ENCODE measurements at places on chromosomes 5 and 9. TPM values are rescaled to one million over a fixed set of nuclear protein-coding genes. Genes with fewer than 3 reads are reported as not detected.
A peak's percentile ranks its signal among the peaks of the same experiment; 100 is the strongest.

DNA sequence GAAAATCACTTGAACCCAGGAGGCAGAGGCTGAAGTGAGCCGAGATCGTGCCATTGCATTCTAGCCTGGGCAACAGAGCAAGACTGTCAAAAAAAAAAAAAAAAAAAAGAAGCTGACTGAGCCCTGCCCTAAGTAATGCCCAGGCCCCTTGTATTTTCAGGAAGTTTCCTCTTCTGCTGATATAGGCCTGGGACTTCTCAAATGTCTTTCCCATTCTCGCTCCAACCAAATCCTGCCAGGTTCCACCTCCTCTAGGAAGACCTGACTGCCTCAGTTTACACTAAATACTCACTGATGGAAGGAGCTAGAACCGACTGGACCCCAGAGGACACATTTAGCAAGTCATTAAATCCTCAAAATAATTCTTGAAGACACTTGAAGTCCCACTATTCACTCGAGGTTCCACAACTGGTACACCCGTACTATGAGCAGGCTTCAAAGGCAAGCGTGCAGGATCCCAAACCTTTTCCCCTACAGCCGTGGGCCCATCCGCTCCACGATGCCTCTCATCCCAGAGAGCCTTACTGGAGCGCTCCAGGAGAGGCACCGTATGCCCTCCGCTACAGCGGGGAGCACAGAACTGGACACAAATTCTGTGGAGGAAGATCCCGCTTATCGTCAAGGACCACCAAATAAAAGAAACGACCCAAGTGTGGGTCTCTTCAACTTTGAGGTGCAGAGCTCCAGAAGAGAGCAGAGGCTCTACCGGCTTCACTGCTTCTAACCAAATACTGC is 676 bp downstream of the NOL6 start:
- DNase-seq: peak; percentile 68

PCDHA3 gene
- not detected for total RNA-seq

DNA sequence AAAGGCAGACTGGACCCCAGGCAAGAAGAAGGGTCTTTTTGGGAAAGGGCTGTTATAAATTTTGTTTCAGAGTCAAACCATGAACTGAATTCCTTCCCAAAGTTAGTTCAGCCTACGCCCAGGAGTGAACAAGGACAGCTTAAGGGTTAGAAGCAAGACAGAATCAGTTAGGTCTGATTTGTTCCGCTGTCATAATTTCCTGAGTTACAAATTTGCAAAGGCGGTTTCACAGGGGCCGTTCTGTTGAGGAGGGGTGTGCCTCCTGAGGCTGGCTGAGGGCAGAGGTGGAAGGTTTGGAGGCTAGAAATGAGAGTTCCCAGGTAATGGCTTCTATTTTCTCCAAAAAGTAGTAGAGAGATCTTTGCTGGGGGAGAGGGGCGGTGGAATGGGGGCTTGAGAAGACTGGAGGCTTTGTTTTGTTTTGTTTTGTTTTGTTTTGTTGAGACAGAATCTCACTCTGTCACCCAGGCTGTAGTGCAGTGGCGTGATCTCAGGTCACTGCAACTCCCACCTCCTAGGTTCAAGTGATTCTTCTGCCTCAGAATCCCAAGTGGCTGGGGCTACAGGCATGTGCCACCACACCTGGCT is 4.1 kb upstream of the CERCAM start:
- no peak for DNase-seq

DNA sequence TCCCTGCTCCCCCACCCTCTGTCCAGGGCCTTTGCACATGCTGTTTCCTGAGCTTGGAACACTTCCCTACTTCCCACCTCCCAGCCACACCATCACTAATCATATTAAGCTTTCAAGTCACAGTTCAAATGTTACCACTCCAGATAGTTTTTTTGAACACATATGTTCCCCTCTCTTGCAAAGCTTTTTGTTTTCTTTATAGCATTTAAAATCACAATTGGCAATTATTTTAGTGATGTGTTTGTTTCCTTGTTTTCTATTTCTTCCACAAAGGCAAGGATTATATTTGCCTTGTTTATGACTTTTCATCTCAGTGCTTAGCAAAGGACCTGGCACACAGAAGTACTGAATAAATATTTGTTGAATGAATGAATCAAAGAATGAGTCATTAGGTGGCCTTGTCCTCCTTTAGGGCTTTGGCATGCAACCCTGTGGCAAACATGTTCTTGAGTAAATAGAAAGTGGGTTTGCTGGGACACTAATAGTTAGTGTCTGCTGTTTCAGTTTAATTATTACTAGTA is 386.8 kb downstream of the FGF10 start:
- DNase-seq: no peak

GRCh38 chr5:161064781-161065180 is 212.8 kb upstream of the ATP10B start:
- no peak for DNase-seq

DNA sequence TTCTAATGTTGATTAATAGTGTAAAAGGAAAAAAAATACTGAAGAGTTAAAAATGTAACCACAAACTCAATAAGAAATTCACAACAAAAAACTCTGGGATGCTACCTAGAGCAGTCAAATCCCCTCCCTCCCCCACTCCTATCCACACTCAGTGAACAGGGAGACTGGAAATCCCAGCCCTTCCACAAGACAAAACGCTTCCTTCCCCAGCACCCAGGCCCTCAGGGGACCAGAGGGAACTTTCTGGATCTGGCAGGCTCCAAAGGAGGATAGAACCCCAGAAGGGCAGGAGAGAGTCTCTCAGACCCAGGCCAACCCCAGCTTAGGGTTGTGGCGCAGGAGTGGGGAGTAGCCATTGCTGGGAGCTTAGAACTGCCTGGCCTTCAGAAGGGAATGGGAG is 55.0 kb downstream of the DCP2 start:
- no peak for DNase-seq

DNA sequence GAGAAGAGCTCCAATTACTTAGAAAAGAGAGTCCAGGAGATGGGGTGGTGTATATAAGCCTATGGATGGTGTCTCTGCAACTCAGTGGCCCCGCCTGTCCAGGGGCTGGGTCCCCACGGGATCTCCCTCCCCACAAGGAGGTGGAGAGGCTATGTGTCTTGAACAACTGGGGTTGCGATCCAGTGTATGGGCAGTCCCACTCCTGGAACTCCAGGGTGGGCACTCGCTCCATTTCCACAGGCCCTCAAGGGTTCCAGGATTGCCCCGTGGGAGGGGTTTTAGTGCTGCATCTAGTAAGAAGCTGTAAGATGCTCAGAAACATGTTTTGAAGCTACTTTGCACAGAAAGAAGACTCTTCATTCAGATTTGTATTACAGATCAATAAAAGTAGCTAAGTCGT is 558 bp upstream of the SMAD5 start:
- DNase-seq: no peak

DNA sequence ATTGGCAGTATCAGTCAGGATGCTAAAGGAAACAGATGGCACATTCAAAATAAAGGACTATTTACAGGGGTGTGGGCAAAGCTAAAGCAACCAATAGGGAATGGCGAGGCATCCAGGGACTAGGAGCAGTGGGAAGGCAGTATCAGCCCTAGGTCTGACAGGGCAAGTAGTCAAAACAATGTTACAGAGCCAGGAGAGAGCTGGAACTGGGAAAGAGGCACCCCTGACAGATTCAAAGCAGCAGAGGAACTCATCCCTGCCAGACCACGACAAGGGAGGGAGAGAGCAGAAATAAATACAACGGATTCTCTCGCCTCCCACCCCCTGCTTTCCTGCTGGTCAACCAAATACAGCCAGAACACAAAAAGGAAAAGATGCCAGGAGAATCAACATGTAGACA is 371.5 kb downstream of the NR2F1-AS1 start:
- no peak for DNase-seq

- DNase-seq: no peak
Observed at GRCh38 chr5:1394881-1395860, 50.1 kb downstream of the SLC6A3 start.
